ENCODE measurements at places on chromosomes 5 and 9. TPM values are rescaled to one million over a fixed set of nuclear protein-coding genes. Genes with fewer than 3 reads are reported as not detected.

GRCh38 chr5:111697215-111697614 lies 59.8 kb downstream of the NREP start:
- no peak for DNase-seq

- no peak for DNase-seq
These were observed 37.8 kb downstream of the PRELID2 start for GRCh38 chr5:145797336-145797735.

- DNase-seq, result no peak
These were observed 33.7 kb downstream of the SLC31A2 start for GRCh38 chr9:113184539-113184938.

- no peak for DNase-seq
These were observed 137.2 kb downstream of the SREK1 start for GRCh38 chr5:66281294-66281693.

Gene WDR38
- not detected for total RNA-seq

Gene IL9
- total RNA-seq, result not detected

Gene DRD1
- total RNA-seq, result not detected

Gene SPATA31E1
- total RNA-seq, result not detected

Gene GPX3
- total RNA-seq, result 10.9 TPM

Gene MAST4
- total RNA-seq, result 17.3 TPM

Data from epithelial cell of proximal tubule (primary cell).